ENCODE measurements at places on chromosomes 11 and 22.

GRCh38 chr11:111000400-111001080 lies 245.0 kb upstream of the POU2AF2 start:
- DNase-seq, result no peak

- no peak for DNase-seq
These were observed 485 bp downstream of the KCNJ4 start for GRCh38 chr22:38454353-38455075.

- DNase-seq, result no peak
These were observed 17.1 kb downstream of the BRSK2 start for GRCh38 chr11:1406571-1407485.

- DNase-seq, result no peak
These were observed 396.4 kb downstream of the METTL15 start for GRCh38 chr11:28504555-28505110.

DNA sequence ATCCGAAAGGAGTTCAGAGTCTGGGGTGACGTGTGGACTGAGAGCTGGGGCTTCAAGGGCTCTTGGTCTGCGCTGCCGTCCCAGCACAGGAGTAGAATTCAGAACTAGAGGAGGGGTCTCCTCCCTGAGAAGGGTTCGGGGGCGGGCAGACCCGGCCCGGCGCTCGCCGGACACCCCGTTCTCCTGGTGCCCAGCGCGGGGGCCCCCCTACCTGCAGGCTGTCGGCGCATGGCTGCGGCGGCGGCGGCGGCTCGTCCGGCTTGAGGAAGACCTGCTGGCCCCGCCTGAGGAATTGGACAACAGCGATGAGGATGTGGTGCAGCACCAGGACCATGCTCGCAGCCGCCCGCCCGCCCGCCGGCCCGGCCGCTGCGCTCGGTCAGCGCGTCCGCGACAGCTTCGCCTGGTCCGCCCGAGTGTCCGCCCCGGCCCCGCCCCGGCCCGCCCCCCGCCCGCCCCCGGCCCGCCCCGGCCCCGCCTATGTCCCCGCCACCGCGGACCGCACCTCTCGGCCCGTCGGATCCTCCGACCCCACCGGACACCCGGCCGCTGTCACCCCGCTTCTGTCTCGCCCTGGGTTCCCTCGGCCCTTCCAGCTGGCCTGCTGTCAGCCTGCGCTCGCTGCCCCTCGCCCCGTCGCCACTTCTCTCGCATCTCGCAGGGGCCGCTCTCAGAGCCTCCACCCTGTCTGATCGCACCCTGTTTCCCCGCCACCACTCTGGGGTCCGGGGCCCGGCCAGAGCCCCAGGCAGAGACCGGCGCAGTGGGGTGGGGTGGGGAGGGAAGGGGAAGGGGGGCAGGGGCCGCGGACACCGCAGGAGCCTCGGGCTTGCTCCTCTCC lies 32.0 kb downstream of the PDE2A start:
- DNase-seq, result no peak

- no peak for DNase-seq
These were observed 76.2 kb downstream of the PPP6R3 start for GRCh38 chr11:68536706-68537105.

GRCh38 chr11:63534895-63535461 lies 1.6 kb upstream of the PLAAT4 start:
- no peak for DNase-seq

DNA sequence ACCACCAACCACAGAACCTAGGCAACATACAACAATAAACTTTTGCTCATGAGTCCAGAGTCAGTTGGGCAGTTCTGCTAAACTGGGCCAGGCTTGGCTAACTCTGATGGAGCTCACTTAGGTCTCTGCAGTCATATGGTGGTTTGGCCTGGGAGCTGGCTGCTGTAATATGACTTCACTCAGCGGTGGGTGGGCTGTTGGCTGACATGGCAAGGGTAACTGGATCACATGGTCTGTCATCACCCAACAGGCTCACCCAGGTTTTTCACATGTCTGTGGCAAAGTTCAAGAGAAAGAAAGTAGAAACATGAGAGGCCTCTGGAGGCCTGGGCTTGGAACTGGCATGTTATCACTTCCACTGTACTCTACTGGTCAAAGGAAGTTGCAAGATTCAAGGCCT lies 43.2 kb upstream of the CLMP start:
- DNase-seq, result no peak

DNA sequence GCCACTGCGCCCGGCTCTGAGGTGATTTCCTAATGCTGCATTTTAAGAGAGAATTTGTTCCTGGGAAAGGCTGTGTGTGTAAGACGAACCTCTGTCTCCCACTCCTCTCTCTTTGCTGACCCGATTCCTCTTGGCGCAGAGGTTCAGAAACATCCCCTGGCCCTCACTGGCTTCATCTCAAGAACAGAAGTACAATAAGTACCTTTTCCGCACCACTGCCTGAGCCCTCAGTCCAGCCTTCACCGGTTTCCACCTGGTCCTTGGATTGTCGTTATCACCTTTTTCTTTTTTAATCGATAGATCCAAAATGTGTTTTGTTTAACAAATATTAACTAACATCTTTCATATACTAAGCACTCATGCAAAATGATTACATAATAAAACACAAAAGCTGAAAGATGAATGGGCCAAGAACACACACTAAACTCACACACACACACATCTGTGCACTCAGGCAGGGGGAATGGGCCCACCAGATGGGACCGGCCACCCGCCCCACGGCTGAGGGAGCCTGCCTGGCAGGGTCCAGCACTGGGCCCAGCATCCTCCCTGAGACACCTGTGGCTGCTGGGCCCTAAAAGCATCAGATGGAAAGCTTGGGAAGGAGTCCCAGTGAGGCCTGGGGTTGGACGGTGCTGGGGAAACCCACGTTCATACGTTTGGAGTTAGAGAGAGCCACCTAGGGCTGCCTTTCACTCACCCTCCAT lies 50.4 kb upstream of the A4GALT start:
- no peak for DNase-seq

GRCh38 chr22:26097411-26097810 lies 71.9 kb upstream of the SEZ6L start:
- no peak for DNase-seq

GRCh38 chr11:6611092-6611962 lies 689 bp downstream of the TAF10 start:
- no peak for DNase-seq

GRCh38 chr11:8744423-8744822 lies 61.8 kb downstream of the RPL27A start:
- no peak for DNase-seq

DNA sequence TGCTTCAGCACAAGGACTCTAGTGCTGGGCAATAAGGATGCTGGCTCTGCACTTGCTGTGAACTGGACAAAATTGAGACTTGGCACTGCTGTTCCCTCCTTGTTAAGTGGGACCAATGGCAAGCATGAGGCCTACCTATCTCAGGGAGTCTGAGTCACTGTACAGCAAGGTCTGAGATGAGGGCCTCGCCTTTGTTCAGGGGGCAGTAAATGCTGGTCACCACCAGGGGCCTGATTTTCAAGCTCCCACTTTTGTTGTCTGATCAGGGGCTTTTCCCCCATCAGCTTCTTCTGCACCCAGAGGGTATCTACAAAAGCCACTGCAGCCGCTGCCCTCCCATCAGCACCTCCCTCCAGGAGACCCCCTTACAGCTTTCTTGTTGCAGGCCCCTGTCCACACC lies 22.8 kb downstream of the DHCR7 start:
- DNase-seq, result no peak

GRCh38 chr11:76368490-76368889 lies 12.4 kb downstream of the THAP12 start:
- DNase-seq, result no peak

DNA sequence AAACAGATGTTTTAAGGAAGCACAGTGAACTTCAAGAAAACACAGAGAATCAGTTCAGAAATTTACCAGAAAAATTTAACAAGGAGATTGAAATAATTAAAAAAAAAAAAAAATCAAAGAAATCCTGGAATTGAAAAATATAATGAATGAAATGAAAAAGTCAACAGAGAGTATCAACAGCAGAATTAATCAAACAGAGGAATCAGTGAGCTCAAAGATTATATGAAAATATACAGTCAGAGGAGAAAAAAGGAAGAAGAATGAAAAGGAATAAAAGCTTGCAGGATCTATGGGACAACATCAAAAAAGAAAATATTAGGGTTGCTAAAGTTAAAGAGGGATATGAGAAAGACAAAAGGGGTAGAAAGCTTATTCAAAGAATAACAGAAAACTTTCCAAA lies 82.3 kb downstream of the XRRA1 start:
- no peak for DNase-seq

DNA sequence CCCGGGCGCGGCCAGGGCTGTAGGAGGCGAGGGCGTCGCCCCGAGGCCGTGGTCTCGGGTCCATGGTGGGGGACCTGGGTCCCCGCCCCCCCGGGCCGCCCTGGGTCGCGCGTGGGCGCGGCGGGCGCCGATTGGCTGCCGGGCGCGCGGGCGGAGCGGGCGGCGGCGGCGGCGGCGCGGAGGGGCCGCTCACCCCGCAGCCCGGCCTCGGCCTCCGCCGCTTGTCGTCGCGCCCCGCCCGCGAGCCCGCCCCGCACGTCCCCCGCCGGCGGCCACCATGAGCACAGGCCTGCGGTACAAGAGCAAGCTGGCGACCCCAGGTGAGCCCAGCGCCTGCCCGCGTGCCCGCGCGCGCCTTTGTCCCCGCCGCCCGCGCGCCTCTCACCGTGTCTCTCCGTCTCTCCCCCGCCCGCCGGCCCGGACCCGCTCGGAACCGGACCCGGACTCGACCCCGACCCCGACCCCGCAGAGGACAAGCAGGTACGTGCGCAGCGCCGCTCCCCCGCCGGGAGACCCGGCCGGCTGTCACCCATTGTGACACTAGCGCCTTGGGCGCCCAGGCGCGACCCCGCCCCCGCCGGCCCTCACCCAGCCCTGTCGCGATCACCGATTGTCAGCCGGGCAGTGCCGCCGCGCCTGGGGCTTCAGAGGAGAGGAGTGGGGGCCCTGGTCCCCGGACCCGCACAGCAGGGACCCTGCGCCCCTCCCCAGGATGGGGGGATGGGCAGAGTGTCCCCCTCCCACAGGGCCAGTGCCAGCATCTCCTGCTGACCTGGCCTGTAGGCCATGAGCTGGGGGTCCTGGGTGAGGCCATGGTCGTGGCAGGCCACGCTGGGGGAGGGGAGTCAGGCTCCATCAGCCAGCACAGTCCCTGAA lies at the start of gene SEPTIN5:
TSS of gene SEPTIN5 (plus strand) at position 192 of the 876 bp plus-strand sequence. CDS start at position 278, 86 bp downstream.
- DNase-seq, result no peak

DNA sequence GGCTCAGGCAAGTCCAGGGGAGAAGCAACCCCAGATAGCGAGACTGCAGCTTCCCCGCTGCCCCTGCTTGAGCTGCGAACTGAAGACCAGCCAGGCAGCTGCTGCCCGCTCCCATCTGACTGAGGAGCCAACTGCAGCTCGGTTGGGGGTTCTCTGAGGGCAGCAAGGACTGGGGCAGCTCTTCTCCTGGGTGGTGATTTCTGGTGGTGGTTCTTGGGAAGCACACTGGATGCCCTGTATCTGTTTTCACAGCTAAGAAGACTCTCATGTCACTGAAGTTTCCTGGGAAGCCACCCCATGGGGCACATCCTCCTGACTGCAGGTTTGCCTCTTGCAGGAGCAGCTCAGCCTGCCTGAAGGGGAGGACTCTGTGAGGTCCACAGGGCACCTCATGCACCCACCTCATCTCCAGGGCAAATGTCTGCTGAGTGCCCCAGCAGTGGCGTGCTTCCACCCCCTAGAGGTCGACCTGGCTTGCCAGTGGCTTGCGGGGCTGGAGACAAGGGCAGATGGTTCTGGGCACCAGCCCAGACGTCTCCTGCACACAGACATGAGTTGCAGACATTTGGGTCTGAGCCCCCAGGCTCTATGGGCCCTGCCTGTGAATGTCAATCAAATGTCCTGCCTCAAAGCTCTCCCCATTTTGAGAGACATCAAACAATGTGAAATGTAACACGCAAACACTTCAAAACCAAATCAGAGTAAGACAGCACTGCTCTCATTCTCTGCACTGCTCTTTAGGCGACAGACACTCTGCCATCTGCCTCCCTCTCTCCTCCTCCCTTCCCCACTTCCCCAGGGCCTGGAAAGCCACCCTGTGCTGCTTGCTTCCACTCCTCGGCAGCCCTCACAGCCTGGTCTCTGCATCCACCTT lies 800.9 kb downstream of the BRD1 start:
- DNase-seq, result no peak

GRCh38 chr11:100827934-100828661 lies 141.0 kb downstream of the ARHGAP42 start:
- peak; percentile 89 for DNase-seq

DNA sequence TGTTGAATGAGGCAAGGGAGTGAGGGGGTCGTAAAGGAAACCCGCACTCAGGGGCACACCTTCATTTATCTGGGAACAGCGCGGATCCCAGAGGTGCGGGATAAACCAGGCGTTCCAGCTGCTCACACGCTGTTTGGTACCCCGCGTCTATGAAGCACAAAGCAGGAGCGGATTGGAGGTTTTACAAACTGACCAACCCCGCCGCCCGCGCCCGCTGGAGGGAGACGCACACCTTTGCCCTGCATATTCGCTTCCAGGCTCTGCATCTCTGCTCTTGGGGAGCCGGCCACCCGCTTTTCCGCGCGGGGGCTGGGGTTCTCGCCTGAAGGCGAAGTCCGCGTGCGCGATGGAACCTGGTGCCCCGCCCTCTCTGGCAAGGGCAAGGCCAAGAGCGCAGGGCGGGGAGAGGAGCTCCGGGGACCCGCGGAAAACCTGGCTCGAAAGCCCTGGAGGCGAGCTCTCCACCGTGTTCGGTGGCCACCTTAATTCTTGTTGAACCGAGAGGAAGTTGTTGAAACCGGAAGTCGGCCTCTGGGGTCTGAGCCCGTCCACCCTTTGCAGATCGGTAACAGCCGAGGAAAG lies 6.8 kb upstream of the ALX4 start:
- peak; percentile 71 for DNase-seq

DNA sequence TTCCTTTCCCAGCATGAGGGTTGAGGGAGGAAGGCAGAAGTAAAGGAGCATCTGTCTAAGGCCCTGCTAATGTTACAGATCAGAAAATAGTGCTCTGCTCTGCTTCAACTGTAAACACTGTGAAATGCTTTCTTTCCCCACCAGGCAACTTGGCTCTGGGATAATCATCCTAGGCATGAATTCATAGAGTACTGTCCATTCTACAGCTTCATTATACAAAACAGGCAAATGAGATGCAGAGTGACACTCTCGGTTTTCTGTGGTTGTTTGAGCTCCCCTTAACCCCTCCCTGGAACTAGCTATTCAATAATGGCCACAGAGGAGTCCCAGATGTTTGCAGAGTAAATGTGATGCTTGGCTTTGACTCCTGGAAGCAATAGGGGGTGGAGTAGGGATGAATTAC lies 184.3 kb upstream of the CTSC start:
- no peak for DNase-seq

DNA sequence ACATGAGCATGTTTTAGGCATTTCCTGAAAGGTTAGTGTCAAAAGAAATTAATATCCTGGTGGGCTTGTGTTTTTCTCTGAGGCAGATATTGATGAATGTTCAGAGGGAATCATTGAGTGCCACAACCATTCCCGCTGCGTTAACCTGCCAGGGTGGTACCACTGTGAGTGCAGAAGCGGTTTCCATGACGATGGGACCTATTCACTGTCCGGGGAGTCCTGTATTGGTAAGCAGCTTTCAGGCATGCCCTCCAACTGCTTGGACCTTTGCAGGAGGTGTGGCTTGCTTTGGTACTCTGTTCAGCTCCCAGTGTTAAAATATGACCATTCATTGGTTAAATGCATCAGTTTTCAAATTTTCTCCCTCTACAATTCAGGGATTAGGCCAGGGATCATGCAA lies 658.6 kb upstream of the ANO5 start:
- DNase-seq, result no peak

- DNase-seq, result no peak
These were observed at the start of gene DNAJB13 for GRCh38 chr11:73950869-73951710. Gene DNAJB13 (plus strand): TSS chr11:73951026. CDS start chr11:73951070, 44 bp downstream.

- DNase-seq, result no peak
These were observed 186.0 kb upstream of the CTSC start for GRCh38 chr11:88523386-88524071.

Data from COR-L47 (cell line).